ENCODE measurements at places on chromosomes 3 and 15. TPM values are rescaled to one million over a fixed set of nuclear protein-coding genes. Genes with fewer than 3 reads are reported as not detected.

GRCh38 chr15:40091861-40092255 lies 16.8 kb downstream of the BMF start:
- no peaks in the 10 kb centered on the region for H3K36me3 ChIP-seq
- H3K27ac ChIP-seq: peak overlapping the region; percentile 53
- DNase-seq: peak; percentile 45
- peak overlapping the region; percentile 30 for H3K4me3 ChIP-seq

DNA sequence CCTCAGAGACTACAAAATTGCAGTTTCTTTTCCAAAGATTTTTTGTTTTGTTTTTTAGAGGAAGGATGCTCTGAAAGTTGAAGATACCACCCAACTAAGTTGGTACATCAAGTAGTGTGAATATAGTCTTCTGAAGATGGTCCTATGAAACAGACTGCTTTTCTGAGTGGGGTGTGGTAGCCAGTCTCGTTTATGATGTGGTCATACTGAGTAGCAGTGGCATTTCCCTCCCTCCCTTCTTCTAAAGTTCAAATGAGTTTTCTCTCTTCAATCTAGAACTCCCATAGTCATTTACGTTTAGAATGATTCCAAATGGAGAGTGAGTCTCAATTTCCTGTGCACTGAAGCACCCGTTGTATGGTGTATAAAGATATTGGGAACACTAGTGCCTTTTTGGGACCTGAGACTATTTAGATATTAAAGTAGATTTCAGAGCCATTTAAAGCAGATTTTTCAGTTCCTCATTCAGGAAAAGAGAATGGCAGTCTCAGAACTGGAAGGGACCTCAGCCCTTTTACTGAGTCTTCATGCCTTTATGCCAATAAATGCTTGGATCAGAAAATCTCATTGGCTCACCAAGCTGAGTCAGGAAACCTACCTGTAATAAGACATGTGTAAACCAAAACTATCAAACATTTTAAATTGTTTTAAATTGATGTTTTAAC lies 200.4 kb downstream of the CDIN1 start:
- no peaks in the 10 kb centered on the region for H3K36me3 ChIP-seq
- H3K27ac ChIP-seq: no peak overlapping the region
- no peaks in the 10 kb centered on the region for H3K27me3 ChIP-seq
- no peaks in the 10 kb centered on the region for H3K4me1 ChIP-seq

- H3K4me3 ChIP-seq: peak within 1 kb of the TSS; percentile 96
- no peak within 1 kb of the TSS for H3K27ac ChIP-seq
- no peaks in the 10 kb centered on the region for H3K36me3 ChIP-seq
- DNase-seq: peak; percentile 87
These were observed at the start of gene ST8SIA2 for GRCh38 chr15:92393071-92393979. ST8SIA2 (plus strand) TSS chr15:92393881; CDS start chr15:92394065, 184 bp downstream.

Gene ALDH1A2
- not detected for total RNA-seq

DNA sequence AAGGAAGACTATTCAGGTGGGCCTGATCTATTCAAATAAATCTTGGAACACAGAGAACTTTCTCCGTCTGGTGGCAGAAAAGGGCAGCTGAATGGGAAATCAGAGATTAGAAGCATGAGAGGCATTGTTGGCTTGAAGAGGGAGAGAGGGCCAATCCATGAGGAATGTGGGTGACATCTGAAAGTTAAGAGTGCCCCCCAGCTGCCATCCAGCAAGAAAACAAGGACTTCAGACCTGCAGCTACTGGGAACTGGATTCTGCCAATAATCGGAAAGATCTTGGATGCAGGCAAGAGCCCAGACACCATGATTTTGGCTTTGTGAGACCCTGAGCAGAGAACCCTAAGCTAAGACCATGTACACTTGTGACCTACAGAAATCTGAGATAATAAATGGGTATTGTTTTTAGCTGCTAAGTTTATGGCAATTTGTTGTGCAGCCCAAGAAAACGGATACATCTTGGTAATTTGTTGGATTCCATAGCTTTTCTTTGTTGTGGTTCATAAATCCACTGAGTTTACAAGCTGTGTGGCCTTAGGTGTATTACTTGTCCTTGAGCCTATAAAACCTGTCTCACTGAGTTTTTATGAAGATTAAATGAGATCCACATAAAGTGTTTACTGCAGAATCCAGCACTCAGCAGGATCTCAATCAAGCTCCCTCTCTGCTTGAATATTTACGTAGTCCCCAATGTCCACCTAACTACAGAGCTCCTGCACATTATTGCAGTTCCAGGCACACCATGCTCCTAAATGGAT lies 82.1 kb upstream of the PRTG start:
- no peak overlapping the region for H3K27ac ChIP-seq
- peak; percentile 55 for DNase-seq
- no peak overlapping the region for H3K4me3 ChIP-seq
- no peaks in the 10 kb centered on the region for H3K36me3 ChIP-seq
- no peaks in the 10 kb centered on the region for H3K27me3 ChIP-seq

- DNase-seq: peak; percentile 33
- H3K36me3 ChIP-seq: no peaks in the 10 kb centered on the region
- no peaks in the 10 kb centered on the region for H3K4me1 ChIP-seq
- no peak overlapping the region for H3K4me3 ChIP-seq
These were observed 97.6 kb upstream of the ALDH1A3 start for GRCh38 chr15:100781961-100782530.

Gene RETNLB
- not detected for total RNA-seq
